ENCODE measurements at places on chromosomes 3 and 15.

DNA sequence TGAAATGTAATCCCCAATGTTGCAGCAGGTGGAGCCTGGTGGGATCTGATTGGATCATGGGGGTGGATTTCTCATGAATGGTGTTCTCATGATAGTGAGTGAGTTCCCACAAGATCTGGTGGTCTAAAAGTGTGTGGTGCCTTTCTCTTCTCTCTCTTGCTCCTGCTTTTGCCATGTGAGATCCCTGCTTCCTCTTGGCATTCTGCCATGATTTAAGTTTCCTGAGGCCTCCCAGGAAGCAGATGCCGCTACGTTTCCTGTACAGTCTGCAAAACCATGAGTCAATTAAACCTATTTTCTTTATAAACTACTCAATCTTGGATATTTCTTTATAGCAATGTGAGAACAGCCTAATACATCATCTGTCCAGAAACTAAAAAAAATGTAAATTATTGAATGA, 298.3 kb downstream of the MEX3B start:
- no peak overlapping the region for H3K4me3 ChIP-seq
- no peak overlapping the region for H3K27ac ChIP-seq
- peaks cover 14% of the 10 kb centered on the region for H3K27me3 ChIP-seq

DNA sequence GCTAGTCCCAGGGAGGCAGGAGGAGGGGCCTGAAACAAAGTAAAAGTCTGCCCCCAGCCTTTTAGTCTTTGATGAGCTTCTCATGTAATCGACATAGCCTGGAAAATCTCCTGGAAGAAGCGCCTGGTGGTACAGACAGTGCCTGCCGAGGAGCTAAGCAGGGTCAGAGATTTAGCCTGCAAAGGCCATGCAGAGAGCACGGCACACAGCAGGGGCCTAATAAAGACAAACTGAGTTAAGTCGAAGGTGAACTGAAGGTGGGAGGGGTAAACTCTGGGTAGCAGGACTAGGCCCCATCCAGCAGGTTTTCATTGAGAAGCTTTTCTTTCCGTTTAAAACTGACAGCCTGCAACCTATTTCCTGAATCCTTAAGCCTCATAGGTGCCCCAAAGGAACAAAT, 115.5 kb upstream of the ABHD17C start:
- no peak overlapping the region for H3K27ac ChIP-seq
- no peaks in the 10 kb centered on the region for H3K36me3 ChIP-seq
- no peaks in the 10 kb centered on the region for H3K27me3 ChIP-seq
- no peaks in the 10 kb centered on the region for H3K4me1 ChIP-seq
- H3K4me3 ChIP-seq: no peak overlapping the region
- DNase-seq: no peak

GRCh38 chr15:74792227-74793016, 10.5 kb downstream of the CSK start:
- no peaks in the 10 kb centered on the region for H3K27me3 ChIP-seq
- peaks cover 59% of the 10 kb centered on the region for H3K4me1 ChIP-seq
- H3K4me3 ChIP-seq: no peak overlapping the region
- DNase-seq: no peak

DNA sequence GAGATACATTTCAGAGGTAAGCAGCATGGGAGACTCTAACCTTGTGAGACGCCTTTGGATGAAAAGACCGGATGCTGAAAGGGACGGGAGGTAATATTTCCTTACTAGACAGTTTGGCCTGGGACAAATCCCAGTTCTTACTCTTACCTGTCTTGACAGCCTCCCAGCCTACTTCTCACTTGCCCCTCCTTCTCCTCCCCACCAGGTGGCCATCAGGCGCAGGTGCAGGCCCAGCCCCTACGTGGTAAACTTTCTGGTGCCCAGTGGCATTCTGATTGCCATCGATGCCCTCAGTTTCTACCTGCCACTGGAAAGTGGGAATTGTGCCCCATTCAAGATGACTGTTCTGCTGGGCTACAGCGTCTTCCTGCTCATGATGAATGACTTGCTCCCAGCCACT, 6.3 kb downstream of the HTR3D start:
- H3K27ac ChIP-seq: no peak overlapping the region
- no peaks in the 10 kb centered on the region for H3K36me3 ChIP-seq
- no peaks in the 10 kb centered on the region for H3K4me1 ChIP-seq
- no peaks in the 10 kb centered on the region for H3K27me3 ChIP-seq

DNA sequence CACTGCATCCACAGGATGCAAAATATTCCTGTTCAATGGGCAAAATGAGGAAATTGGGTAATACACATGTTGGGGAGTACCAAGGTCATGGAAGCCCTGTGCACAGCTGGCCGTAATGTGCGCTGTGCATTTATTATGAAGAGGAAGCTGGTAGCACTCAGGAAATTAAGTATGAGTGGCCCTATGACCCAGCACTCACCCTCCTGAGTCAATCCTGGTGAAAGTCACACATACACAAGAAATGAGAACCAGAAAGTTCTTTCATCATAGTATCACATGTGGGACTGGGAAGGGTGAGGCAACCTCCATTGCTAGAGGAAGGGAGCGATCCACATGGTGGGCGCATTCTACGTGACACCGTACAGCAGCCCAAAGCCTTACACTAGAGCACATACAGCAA, 11.4 kb upstream of the PRR20G start:
- no peak overlapping the region for H3K27ac ChIP-seq
- no peak overlapping the region for H3K4me3 ChIP-seq
- peaks cover 1% of the 10 kb centered on the region for H3K4me1 ChIP-seq
- peaks cover 4% of the 10 kb centered on the region for H3K27me3 ChIP-seq
- H3K36me3 ChIP-seq: no peaks in the 10 kb centered on the region

- H3K27me3 ChIP-seq: no peaks in the 10 kb centered on the region
- DNase-seq: peak; percentile 56
- H3K4me3 ChIP-seq: no peak overlapping the region
- no peak overlapping the region for H3K27ac ChIP-seq
- no peaks in the 10 kb centered on the region for H3K36me3 ChIP-seq
These were observed 87.2 kb upstream of the TBL1XR1 start for GRCh38 chr3:177284383-177284881.

Measured in stomach (tissue), 19 donors.